Activated CD8-positive, alpha-beta memory T cell treated with anti-CD3 and anti-CD28 coated beads, Interleukin-2, amount 10 ng/mL, durations not matched to agents 7 days and 5 days (primary cell): ENCODE measurements at places on chromosomes 6 and 20. TPM values are rescaled to one million over a fixed set of nuclear protein-coding genes. Genes with fewer than 3 reads are reported as not detected.

- DNase-seq: no peak
- H3K4me1 ChIP-seq: peaks cover 16% of the 10 kb centered on the region
- H3K36me3 ChIP-seq: peaks cover 42% of the 10 kb centered on the region
Observed at GRCh38 chr6:35354361-35355135, 12.2 kb downstream of the PPARD start.

The SLC4A11 gene
- total RNA-seq: 6.0 TPM

The GNRH2 gene
- total RNA-seq: 0.63 TPM

DNA sequence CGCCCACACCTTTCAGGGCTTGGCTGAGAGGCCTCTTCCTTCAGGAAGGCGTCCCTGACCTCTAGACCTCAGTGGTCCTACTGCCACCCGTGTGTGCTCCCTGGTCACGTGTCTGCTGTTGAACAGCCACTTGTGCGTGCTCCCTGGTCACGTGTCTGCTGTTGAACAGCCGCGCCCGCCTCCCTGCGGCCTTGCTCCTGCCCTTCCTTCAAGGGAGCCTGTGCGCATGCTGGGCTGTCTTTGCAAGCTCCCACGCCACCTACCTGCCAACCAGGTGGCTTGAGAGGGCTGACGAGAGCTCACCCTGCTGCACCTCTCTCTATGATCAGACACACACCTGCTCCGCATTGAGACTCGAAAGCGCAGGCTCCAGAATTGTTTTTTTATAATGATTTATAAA, 179.3 kb downstream of the BMP7 start:
- no peaks in the 10 kb centered on the region for H3K27me3 ChIP-seq
- no peak for DNase-seq
- no peak overlapping the region for H3K27ac ChIP-seq

The MMP24 gene
- total RNA-seq: not detected

GRCh38 chr20:50029697-50030461, 47.1 kb downstream of the SNAI1 start:
- no peak overlapping the region for H3K4me3 ChIP-seq
- no peaks in the 10 kb centered on the region for H3K27me3 ChIP-seq
- H3K4me1 ChIP-seq: no peaks in the 10 kb centered on the region
- H3K36me3 ChIP-seq: no peaks in the 10 kb centered on the region
- no peak overlapping the region for H3K27ac ChIP-seq

DNA sequence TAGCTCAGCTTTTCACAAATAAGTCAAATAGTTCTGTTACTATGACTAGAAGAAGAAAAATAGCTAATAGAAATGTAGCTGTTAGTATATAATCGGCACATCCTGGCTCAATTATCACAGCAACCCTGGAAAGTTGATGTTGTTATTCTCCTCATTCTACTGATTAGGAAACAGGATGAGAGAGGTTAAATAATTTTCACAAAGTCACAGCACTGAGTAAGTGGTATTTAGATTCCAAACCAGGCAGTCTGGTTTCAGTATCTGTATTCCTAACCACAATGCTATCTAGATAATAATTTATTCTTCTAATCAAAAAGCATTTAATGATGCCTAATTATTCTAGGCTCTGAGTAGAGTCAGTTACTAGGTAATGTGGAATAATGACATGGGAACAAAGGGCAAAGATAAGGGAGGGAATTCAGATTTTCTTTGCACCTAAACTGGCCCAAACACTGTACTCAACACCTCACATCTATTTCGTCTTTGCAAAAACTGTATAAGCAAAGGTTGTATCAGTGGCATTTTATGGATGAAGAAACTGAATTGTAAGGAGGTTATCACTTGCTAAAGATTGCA, 51.3 kb downstream of the PDE7B start:
- no peak overlapping the region for H3K27ac ChIP-seq
- H3K4me3 ChIP-seq: no peak overlapping the region
- no peaks in the 10 kb centered on the region for H3K36me3 ChIP-seq
- no peaks in the 10 kb centered on the region for H3K4me1 ChIP-seq
- no peaks in the 10 kb centered on the region for H3K27me3 ChIP-seq

DNA sequence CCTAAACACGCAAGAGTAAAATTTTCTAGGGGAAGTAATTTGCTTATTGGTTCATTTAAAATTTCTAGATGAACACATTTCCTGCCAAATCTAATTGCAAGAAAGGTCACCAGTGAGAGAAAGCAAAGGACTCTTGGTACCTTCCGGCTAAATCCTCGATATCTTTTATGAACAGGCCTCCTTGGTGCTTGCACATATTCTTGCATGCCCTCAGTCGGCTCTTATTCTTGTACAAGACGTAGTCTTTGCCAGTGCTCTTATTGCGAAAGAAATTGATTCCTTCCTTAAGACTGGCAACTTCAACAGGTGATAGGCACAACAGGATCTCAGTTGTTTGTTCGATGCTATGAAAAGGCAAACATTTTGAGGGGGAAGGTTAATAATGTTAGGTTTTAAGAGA, 141.7 kb upstream of the CARMIL1 start:
- peak overlapping the region; percentile 89 for H3K4me3 ChIP-seq
- H3K36me3 ChIP-seq: peaks cover 62% of the 10 kb centered on the region
- H3K27me3 ChIP-seq: no peaks in the 10 kb centered on the region
- H3K4me1 ChIP-seq: peaks cover 46% of the 10 kb centered on the region

The LINC00237 gene
- total RNA-seq: 0.35 TPM

The BPIFB4 gene
- total RNA-seq: not detected
